Stimulated activated CD4-positive, alpha-beta T cell treated with anti-CD3 and anti-CD28 coated beads, Interleukin-12 subunit alpha, Interleukin-12 subunit beta, amount 100 ng/mL, for 48 hours (primary cell): ENCODE measurements at places on chromosomes 5 and 9.

DNA sequence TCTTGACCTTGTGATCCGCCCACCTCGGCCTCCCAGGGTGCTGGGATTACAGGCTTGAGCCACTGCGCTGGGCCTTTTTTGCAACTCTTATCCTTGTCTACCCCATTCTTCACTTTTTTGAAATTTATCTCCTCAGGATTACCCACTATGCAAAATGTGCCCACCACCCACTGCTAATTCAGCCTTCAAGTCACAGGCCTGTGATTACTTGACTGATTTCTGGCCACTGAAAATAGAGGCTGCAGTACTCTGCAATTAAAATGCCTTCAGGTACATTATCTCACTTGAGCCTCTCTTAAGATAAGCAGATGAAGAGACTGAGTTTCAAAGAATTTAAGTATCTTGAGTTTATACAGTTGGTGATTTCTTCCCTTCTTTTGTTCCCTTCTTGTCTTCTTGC is 112.4 kb upstream of the SPATA31D4 start:
- DNase-seq = no peak

- no peak for DNase-seq
These were observed 227.6 kb upstream of the IRX4 start for GRCh38 chr5:2110137-2110933.

DNA sequence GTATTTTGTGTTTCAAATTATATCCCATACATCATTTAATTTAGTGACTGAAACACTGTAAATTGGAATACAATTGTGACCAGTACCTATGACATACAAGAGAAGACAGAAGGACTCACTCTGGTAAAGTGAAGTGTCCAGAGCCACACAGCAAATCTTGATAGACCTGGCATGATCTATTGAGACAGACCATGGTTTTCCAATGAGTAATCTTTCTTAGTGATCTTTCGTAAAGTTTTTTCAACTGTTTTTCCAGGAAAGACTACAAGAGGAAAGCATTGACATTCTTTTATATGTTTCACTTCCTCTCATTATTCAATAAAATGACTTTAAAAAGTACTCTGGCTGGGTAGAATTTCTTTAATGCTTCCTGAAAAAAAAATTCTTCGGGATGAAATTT is 43.3 kb upstream of the ALDH1A1 start:
- DNase-seq = no peak

DNA sequence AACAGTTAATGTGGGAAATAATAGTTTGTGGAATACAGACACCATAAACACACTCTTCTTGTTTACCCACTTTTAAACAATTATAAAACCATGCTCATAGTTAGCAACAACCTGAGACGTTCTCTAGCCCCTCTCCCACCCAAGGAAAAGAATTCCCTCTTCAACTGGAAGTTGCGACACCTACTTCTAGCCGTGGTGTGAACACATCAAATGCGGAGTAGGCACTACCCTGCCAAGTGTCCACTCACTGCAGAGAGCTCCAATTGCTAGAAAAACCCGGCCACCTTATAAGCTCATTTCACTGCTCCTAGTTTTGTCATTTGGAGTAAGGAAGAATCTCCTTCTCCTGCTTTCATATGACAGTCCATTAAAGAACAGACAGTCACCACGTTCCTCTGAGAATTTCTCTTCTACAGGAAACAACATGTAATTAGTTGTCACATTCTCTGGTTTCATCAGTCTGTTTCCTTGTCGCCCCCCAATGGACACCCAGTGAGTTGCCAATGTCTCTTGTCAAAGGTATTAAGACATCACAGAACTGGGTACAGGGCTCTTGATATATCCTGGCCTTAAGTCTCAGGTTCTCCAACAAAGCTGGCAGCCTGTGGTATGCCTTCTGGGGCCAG is 47.3 kb downstream of the PRLR start:
- peak; percentile 22 for DNase-seq

- no peak for DNase-seq
These were observed 116.5 kb upstream of the FBXL7 start for GRCh38 chr5:15383469-15383868.

- DNase-seq = no peak
These were observed 796 bp upstream of the PDLIM7 start for GRCh38 chr5:177498013-177498787.
